ENCODE measurements at places on chromosomes 3 and 15. TPM values are rescaled to one million over a fixed set of nuclear protein-coding genes. Genes with fewer than 3 reads are reported as not detected.

DNA sequence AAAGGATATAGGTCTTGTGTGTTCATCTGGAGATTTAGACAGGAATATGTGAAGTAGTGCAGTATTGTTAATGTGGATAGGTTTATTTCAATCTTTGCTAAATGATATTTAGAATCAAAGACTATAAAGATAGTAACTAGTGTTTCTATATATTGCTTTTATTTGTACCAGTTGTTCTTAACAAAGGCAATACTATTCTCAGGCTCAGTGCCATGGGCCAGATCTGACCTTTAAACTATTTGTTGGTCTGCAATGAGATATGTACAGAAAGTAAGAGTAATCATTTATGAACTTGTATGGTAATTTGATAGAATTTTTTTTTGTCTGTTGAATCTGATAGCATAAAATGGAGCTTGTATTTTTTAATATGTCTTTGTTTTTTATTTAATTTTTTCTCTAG is 146.7 kb upstream of the AZI2 start:
- no peak for ATAC-seq

Gene SH2D7
- not detected for total RNA-seq

Gene CHRFAM7A
- 1.6 TPM for total RNA-seq

DNA sequence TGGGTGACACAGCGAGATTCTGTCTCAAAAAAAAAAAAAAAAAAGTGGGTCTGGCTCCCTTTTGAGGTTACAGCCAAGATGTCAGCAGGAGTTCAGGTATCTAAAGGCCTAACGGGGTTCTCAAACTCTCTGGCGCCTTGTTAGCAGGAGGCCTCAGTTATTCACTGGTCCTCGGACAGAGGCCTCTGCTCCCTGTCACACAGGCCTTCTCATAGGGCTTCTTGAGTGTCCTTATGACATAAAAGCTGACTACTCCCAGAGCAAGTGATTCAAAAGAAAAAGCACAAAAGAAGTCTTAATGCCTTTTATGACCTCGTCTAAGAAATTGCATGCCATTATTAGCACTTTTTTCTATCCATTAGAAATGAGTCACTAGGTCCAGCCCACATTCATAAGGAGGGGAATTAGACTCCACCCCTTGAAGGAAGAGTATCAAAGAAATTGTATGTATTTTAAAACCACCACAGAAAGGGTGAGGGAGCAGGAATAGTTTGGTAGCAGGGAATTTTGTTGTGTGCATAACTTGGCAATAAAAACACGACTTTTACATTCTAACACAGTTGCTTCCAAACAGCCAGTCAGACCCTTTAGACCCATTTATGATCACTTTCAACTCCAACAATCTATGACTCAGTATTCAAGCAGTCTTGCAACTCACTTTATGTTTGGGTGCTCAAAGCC is 90.3 kb downstream of the MEX3B start:
- ATAC-seq: peak; percentile 24

- ATAC-seq: peak; percentile 85
Observed at GRCh38 chr3:142963516-142964448, at the start of gene PAQR9. PAQR9 (minus strand) TSS chr3:142963674; CDS start chr3:142963336, 338 bp downstream.

- ATAC-seq: peak; percentile 6
Observed at GRCh38 chr15:91855684-91856489, 2.4 kb downstream of the SLCO3A1 start.

DNA sequence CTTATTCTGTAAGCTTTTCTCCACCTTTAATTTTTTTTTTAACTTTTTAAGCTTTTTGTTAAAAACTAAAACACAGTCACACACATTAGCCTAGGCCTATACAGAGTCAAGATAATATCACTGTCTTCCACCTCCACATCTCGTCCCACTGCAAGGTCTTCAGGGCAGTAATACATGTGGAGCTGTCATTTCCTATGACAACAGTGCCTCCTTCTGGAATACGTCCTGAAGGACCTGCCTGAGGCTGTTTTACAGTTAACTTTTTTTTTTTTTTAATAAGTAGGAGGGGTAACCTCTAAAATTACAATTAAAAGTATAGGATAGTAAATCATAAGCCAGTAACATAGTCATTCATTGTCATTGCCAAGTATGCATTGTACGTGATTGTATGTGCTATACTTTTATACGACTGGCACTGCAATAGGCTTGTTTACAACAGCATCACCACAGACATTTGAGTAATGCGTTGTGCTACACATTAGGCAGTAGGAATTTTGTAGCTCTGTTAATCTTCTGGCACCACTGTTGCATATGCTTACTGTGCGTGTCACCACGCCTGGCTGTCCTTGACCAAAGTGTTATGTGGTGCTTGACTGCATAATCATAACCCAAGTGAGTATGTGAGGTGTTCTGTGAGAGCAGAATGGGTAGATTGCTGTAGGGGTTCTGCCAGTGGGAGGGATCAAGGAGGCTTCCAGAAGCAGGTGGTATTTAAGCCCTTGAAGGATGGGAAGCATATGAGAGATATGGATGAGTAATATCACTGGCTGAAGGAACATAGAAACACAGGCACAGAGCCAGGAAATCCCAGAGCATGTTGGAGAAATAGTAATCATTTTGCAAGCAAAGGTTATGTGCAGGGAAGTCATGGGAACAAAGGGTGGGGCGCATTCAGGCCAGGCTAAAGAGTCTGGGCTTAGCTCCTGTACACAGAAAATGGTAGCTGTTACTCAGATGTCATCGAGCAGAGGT is 18.3 kb downstream of the FBXO22 start:
- ATAC-seq: peak; percentile 83

DNA sequence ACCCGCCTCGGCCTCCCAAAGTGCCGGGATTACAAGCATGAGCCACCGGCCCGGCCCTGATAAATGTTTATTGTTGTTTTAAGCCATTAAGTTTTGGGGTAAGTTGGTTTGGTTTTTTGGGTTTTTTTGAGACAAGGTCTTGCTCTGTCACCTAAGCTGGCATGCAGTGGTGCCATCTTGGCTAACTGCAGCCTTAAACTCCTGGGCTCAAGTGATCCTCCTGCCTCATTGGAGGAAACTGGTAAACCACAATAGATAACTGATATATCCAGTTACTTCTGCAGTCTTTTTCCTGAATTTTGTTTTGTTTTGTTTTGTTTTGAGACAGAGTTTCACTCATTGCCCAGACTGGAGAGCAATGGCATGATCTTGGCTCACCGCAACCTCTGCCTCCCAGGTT is 4.2 kb downstream of the SLC25A20 start:
- ATAC-seq: no peak

- peak; percentile 52 for ATAC-seq
Observed at GRCh38 chr15:32677238-32677750, 35.8 kb downstream of the SCG5 start.

- peak; percentile 62 for ATAC-seq
Observed at GRCh38 chr3:196666001-196666867, 26.7 kb downstream of the NRROS start.

Gene CTXN2
- 0.52 TPM for total RNA-seq

Gene CCR3
- 0.21 TPM for total RNA-seq

Gene ISL2
- total RNA-seq: 14.1 TPM

DNA sequence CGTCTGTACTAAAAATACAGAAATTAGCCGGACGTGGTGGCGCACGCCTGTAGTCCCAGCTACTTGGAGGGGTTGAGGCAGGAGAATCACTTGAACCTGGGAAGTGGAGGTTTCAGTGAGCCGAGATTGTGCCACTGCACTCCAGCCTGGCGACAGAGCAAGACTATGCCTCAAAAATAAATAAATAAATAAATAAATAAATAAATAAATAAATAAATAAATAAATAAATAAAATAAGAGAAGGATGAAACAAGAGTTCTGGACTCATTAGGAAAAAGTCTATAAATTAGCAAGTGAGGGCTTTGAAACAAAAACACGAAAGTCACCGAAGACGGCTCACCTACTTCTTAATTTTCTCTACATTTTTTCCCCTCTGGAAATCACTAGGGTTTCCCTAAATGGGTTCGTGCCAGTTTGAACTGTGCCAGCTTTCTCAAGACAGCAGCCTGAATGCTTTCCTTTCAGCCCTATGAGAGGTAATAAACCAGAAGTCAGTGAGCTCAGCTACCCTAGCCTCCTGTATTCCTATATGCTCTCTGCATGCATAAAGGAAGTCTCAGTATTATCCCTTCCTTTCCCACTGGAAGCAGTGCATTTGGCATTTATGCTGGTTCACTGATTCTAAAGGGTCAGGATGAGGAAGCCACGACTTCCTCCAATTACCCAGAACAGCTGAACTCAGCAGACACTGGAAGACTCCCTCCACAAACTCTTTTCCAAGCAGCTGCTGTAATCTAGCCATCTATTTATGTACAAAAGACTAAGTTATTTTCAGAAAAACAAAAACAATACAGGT is 266.9 kb downstream of the ZBBX start:
- no peak for ATAC-seq

DNA sequence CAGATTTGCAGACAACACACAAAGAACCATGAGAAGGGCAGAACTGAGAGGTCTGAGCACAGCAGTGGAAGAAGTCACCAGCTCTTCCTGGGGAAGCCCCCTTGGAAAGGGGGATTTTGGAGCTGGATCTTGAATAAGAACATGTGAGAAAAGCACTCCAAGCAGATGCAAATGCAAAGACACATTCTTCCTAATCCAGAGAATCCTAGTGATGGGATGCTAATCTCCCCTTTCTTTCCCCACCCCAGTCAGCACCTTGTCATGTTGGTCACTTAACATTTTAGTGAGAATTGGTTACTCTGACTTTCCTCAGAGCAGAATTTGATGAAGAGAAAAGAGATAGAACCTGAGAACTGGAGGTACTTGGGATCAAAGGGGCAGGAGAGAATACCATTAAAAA is 148.5 kb downstream of the SSR3 start:
- ATAC-seq: no peak

DNA sequence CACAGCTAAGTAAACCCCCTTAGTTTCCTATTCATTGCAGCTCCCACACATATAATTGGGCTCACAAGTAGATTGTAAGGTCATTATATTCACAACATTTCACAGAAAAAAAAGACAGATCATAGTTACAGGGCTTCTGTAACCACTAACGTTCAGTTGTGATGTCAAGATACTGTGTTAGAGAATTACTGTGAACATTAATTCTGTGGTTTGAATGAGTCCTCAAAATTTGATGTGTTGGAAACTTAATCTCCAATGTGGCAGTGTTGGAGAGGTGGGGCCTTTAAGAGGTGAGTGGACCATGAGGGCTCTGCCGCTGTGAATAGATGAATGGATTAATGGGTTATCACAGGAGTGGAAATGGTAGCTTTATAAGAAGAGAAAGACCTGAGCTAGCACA is 21.3 kb downstream of the GRK7 start:
- no peak for ATAC-seq

DNA sequence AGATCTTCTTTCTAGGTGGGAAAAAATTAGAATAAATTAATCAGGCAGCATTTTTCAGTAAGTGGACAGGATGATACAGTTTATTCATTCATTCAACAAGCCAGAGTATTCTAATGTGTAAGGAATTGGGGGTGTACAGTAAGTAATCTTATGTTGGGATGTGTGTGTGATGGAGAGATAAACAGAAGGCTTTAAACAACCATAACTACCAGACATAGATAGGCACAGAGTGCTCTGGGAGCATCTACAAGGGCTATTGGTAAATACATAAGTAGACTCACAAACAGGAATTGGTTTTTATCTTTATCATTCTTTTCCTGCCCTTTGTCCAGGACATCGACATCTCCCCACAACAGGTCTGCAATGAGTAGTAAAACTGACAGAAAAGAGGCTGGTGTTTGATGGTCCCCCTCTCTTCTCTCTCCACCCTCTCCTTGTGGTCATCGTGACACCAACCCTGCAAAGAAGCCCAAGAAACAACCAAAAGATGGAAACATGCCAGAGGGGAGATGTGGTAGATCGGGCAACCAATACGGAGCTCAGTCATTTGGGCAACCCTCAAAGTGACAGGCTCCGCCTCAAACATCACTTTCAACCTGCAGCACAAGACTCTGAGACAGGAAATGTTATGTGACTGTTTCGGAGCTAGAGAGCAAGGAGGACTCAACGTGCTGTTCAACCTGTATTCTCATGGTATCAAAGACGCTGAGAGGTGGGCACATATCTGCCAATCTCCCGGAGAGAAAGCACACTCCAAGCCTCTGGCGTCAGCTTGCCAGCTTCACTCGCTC is 28.7 kb upstream of the B3GNT5 start:
- no peak for ATAC-seq

Gene INKA1
- total RNA-seq: 3.4 TPM

GRCh38 chr3:126926684-126927400 is 56.1 kb upstream of the PLXNA1 start:
- ATAC-seq: no peak

GRCh38 chr15:64621056-64621455 is 154.3 kb downstream of the RBPMS2 start:
- peak; percentile 56 for ATAC-seq

Gene LSAMP
- total RNA-seq: 26.5 TPM

- no peak for ATAC-seq
Observed at GRCh38 chr3:167929968-167930367, 165.8 kb downstream of the GOLIM4 start.

Gene COL6A5
- total RNA-seq: not detected

Gene CYP11A1
- total RNA-seq: 2.7 TPM

DNA sequence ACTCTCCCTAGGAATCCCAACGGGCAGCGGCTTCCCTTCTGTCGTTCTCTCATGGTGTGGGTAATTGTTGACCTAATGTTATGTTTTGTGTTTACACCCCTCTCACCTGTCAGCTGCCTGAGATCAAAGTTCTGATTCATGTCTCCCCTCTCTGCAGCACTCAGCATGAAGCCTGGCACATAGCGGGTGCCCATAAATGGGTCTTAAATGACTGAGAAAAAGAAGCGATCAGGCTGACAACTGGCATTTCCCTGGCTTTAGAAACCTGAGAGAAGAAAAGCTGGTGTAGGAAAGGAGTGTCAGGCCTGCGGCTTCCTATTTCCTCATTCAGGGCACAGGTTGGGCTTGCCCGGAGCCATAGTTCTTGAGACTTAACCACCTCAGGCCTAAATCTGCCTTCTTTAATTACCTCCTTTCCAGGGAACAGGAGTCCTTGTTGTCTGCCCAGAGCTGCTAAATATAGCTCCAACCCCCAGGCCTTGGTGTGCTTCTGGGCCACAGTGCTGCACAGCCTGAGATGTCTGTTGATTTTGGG is 31.8 kb downstream of the LPP start:
- no peak for ATAC-seq
